NCI-H524 treated with DMSO at 0.1 percent for 48 hours (cell line): ENCODE measurements at places on chromosomes 11 and 22.

DNA sequence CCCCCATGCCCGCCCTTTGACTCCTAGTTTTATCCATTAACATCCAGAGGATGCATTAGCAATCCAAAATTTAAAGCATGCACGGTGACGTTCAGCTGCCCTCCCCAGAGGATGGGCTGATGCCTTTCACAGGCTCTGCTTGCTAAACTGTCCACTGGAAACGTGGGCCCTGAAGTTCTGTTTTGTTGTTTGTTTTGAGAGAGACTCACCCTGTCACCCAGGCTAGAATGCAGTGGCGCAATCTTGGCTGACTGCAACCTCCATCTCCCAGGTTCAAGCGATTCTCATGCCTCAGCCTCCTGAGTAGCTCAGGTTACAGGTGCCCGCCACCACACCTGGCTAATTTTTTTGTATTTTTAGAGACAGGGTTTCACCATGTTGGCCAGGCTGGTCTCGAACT lies 39.3 kb downstream of the NFRKB start:
- DNase-seq: no peak

- no peak for DNase-seq
Observed at GRCh38 chr22:19590696-19591095, 66.5 kb upstream of the CLDN5 start.

DNA sequence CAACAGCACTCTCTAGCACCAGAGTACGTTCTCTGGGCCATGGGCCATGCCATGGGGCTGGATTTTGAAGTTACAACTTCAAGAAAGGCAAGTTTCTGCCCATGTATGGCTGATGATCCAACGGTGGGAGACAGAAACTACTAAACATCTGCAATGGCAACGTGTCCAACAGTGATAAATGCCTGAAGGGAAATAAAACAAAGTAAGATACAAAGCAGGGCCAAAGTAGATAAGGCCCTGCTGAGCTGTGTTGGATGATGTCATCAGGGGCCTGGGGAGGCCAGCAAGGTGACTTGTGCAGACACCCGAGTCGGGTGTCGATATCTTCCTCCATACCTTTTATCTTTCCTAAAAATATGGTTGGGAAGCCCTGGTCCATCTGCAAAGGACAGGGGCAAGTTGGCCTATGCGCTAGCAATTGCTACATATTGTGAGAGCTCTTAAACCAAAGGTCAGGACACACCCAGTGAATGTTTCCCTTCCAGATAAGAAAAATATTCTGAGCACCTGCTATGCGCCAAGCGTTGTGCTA lies 487.2 kb downstream of the MN1 start:
- no peak for DNase-seq

- no peak for DNase-seq
Observed at GRCh38 chr22:31615491-31615860, 46.5 kb downstream of the PISD start.

DNA sequence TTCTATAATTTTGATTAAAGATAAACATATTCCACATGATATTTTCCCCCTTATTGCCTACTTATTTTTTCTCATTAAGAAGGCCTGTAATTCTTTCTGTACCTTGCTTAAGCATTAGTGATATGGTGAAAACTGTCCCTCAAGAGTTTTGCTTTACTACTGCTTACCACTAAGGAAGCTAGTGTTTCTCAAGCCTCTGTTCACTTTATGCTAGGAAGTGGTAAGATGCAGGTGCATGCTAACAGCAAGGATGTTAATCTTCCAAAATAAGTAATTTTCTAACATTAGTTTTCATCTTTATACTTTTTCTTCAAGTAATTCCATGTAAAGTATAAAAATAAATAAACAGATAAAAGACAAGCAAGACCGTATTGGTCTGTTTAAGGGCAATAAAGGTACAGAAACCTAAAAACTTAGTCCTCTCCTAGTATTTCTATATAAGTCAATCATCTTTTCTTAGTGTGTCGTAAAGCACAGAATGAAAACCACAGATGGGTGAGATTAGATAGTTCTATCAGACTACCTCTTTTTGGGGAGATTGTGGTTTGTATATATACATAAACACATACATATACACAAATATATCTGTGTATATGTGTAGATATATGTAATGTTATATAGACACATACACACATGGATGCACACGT lies 731.0 kb upstream of the CNTN5 start:
- no peak for DNase-seq

- DNase-seq: no peak
Observed at GRCh38 chr11:121890377-121890776, 225.6 kb downstream of the BLID start.

DNA sequence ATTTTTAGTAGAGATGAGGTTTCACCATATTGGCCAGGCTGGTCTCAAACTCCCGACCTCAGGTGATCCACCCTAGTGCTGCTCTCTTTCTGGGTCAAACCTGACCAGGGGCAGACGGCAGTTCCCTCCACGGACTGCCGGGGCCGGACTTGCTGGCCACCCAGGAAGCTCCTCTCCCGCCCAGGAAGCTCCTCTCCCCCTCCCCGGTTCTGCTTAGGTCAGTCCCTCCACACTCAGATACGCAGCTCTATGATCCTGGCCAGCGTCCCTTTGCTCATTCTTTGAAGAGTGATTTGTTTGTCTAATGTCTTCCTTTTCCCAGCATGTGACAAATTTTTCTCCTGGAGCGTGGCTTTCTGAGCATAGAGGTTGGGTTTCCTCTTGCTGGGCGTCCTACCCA lies 125.3 kb upstream of the B3GAT1 start:
- no peak for DNase-seq

DNA sequence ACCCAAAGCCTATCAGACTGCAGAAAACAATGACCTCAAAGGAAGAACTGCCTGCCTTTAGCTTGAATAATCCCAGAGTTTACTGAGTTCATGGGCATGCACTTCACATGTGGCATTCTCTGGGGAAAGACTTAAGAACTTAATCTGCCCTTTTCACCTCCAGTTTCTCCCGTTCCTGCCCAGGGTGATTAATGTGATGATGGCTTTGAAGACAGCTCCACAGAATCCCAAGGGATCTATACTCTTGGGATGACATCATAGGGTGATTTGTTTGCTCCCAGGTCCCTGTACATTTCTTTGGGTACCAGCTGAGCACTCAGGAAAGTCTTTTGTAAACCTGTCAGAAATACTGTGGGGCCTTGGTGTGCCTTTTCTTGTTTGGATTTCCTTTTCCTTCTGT lies 14.0 kb downstream of the FJX1 start:
- DNase-seq: peak; percentile 43

GRCh38 chr11:15223318-15223717 lies 108.6 kb downstream of the INSC start:
- DNase-seq: no peak

- DNase-seq: no peak
Observed at GRCh38 chr11:59195586-59195985, 17.1 kb downstream of the MPEG1 start.

- no peak for DNase-seq
Observed at GRCh38 chr11:94806014-94806413, 37.9 kb downstream of the AMOTL1 start.

DNA sequence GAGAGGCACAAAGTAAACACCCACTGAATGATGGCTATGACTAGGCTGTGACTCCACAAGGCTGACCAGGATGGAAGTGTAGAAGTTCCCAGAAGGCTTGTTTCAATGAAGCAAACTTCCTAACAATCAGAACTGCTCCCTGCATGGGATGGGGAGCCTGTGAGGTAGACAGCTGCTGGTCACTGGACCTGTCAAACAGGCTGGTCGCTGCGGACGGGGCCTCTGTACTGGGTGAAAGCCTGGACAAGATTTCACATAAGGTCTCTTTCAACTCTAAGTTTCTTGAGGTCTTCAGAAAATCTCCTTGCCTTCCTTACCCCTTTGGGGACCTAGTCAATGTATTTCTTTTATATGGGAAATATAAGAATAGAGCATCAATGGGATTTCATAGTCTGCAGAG lies 438.2 kb downstream of the BUD13 start:
- DNase-seq: no peak

DNA sequence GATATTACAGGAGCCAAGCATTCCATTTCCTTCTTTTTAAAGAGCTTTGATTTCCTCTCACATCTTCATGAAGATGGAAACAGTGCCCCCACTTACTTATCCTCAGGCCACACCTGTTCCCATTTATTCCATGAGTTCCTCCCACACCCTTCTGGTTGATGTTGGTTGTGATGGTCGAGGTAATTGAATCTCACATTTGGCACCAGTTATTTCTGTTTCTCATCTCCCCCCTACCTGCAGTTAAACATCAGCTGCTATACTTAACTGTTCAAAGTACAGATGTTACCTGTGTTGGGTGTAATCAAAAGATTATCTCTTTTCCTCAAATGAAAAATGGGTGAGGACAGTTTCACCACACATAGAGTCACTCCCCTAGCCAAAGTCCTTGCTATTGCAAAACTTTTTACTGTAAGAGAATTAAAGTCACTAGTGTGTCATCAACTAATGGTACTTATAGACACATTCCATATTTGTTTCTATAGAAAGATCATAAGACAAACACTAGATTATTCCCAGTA lies 1.9 kb downstream of the TMEM45B start:
- no peak for DNase-seq

DNA sequence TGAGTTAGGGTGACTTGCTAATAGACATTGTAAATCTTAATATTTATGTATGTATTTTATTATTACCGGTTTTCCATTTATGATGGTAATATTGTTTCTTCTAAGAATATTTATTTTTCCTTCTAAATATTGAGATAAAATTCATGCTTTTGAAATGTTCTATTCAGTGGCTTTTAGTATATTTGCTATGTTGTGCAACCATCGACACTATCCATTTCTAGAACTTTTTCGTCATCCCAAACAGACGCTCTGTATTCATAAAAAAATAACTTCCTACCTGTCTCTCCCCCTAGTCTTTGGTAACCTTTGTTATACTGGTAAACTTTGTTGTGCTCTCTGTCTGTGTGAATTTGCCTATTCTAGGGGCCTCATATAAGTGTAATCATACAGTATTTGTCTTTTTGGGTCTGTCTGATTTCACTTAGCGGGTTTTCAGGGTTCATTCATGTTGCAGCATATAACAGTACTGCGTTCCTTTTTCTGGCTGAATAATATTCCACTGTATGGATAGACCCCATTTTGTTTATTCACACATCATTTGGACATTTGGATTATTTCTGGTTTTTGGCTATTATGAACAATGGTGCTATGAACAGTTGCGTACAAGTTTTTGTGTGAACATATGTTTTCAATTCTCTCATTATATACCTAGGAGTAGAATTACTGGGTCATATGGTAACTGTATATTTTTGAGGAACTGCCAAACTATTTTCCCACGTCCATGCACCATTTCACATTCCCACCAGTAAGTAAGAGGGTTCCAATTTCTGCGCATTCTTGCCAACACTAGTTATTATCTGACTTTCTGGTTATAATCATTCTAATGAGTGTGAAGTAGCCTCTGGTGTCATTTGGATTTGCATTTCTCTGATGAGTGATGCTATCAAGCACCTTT lies 15.9 kb downstream of the NEAT1 start:
- no peak for DNase-seq

GRCh38 chr11:94741022-94741679 lies 27.0 kb upstream of the AMOTL1 start:
- DNase-seq: peak; percentile 51

- no peak for DNase-seq
Observed at GRCh38 chr11:75631086-75631730, 37.6 kb downstream of the MAP6 start.

DNA sequence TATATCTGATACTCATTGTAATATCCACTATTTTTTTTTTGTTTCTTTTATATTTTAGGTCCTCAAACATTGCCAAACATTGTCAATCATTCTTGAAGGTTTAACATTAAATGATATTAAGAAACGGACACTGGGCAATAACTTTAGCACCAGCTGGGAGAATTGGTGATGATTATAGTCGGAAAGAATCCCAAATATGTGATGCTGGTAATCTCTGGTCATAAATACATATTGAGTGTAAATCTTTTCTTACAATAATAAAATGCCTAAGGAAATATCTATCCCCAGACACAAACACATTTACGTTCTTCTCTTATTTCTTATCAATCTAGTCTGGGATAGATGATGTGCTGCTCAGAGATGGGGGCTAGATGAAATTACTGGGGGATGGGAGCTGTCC lies 25.2 kb downstream of the OR51E2 start:
- DNase-seq: no peak

DNA sequence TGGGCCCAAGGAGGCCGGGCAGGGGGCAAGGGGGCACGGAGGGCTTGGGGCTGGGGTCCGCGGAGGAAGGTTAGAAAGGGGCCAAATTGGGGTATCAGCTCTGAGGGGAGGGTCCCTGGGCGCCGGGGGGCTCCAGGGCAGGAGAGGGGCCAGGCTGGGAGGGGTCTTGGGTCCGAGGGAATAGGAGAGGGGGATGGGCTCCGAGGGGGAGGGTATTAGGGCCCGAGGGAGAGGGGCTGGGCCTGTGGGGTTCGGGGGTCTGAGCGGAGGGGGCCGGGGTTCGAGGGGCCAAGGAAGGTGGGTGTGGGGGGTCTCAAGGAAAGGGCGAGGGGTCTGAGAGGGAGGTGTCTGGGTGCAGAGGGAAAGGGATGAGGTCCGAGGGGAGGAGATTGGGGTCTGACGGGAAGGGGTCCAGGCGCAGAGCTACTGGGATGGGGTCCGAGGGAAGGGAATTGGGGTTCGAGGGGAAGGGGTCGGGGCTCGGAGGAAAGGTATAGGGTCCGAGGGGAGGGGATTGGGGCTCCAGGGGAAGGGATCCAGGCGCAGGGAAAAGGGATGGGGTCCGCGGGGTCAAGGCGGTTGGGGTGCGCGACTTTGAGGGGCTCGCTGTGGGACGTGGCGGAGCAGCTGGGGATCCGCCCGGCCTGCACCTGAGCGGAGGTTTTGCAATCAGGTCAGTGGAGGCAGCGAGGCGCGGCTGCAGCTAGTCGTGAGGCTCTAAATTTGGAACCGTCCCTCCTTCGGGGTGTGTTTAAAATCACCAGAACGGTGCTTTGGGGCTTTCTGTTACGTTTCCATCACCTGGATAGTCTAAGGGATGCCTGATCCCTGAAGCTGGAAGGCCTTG lies 728 bp downstream of the CTTN start:
- no peak for DNase-seq

DNA sequence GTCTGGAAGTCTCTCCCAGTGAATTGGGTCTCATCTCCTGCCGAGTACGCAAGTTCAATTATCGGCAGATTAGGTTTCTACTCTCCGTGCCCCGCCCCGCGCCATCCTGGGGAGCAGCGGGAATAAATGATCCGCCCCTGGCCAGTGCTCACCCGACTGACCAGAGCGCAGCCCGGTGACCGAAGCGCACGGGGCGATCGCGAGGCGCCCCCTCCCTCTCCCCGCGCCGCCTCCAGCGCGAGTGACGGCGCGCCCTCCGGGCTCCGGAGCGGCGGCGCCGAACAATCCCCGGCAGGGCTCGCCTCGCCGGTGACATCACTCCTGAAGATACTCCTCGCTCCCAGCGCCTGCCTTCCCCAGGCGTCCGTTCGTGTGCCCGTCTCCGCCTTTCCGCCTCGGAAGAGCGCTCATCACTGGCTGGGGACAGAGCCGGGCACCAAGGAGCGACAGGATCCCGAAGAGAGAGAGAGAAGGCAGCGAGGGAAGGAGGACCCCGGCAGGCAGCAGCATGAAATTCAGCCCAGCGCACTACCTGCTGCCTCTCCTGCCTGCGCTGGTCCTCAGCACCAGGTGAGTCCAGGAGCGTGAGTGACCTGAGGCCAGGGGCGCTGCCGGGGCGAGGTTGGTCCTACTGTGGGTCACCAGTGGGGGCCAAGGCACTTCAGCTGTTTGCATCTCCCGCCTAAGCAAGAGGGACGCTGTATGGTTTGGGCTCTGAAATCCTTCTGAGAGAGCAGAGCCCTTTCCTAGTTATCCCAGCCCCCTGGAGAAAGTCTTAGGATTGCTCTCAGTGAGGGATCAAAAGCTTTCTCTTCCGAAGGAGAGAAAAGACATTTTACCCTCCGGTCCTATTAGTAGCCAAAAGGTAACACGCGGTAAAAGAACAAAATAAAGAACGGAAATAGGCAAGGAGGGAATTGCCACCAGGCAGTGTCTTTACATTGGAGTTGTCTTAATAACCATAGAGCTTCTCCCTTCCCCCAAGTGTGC lies at the start of gene LUZP2:
LUZP2 (plus strand) TSS at position 318 of the 990 bp plus-strand sequence.
- DNase-seq: no peak
